H4 (cell line): ENCODE measurements at places on chromosomes 16 and 17. TPM values are rescaled to one million over a fixed set of nuclear protein-coding genes. Genes with fewer than 3 reads are reported as not detected.

GRCh38 chr16:68704232-68704867, 32.7 kb upstream of the CDH1 start:
- peak; percentile 82 for DNase-seq

- DNase-seq, result peak; percentile 86
Measured at GRCh38 chr17:75832164-75832651, 12.0 kb downstream of the UNC13D start.

GRCh38 chr16:86217001-86217890, 293.1 kb upstream of the FOXF1 start:
- no peak for DNase-seq

DNA sequence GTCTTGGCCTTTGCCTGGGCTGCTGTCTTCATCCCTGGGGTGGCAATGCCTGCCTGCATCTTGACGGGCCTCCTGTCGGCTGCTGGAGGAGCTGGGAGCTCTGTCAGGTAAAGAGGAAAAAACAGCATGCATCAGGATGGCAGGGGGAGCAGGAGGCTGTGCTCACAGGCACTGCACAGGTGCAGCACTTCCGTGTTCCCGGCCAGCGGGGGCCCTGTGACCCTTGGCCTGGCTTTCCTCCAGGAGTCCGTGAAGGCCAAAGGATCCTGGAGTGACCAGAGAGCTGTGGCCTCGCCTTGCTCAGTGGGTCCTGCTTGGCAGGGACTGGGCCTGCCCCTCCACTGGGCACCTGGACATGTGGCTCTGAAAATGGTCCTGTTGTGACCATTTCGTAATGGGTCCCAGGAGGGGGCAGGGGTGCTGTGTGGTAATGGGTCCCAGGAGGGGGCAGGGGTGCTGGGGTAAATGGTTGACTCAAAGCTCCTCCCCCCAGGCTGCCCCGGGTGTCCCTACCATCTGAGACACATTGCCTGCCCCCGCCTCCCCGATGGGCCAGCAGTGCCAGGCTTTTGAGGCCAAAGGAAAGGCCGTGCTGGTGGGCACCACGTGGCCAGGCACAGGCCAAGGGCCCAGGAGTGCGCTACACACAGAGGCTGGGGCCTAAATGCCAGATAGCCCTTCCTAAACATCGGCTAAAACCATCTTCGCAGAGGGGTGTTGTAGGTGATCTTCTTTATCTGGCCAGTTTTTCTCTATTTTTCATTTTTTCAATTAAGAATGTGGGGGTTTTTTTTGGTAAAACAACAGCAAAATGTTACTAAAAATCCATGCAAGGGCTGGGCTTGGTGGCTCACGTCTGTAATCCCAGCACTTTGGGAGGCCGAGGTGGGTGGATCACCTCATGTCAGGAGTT, 4.0 kb upstream of the FASN start:
- DNase-seq, result no peak

DNA sequence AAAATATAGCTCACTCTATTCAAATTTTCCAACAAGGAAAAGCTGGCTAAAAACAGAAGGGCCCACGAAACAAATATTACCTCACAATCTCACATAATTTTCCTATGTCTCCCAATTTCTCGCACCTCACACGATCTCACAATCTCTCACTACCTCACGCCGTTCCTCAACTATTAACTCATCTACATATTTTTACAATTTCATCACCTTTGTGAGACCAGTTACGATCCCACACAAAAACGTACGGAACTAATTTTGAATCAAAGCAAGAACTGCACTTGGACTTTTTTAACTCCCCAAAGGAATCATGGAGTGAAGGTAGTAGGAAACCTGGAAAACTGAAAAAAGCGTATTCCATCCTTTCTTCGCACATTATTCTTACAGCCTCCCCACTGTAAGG, 1.1 kb downstream of the CBX1 start:
- no peak for DNase-seq

DNA sequence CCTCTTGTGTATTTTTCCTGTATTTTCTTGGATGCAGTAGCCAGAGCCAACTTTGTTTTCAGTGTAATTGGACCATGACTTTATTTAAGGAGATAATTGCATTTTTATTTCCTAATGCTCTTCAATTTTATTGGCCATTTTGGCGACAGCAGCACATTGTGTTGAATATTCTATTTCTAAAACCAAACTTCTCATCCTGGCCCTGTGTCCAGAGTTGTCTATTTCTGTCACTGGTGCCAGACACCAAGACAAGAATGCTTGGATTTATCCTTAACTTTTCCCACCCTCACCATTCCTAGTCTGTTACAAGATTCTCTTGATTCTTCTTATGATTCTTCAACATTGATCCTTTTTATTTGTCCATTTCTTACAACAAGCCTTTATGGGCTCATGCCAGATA, 37.1 kb downstream of the ARHGAP44 start:
- DNase-seq, result no peak

DNA sequence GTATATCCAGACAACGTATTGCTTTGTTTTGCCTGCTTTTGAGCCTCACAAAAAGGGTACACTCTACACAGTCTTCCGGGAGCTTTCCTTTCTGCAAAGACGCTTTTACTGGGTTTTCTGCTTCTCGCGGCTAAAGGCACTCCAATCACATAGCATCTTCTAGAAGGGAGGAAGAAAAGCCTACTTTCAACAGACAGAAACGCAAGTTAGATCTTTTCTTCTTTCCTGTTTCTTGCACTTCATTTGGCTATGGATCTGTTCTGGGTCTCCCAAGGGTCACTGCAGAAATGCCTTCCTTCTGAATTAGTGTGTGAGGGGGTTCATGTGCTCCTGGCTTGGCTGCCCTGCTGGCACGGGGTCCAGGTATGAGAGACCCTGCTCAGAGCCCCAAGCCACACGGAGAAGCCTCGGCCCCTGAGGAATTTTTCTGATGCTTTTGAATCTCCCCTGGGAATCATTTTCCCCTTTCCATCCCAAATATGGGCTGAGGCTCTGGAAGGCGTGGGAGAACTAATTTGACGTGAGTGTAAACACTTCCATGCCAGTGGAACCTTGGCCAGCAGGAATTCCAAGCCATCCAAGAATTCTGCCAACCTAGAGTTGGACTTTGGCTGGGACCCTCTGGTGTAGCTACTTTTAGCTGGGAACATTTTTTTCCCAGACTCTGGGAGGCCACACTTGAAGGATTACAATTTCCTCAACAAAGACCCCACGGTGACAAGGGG, 49.6 kb upstream of the NKD1 start:
- DNase-seq, result no peak

DNA sequence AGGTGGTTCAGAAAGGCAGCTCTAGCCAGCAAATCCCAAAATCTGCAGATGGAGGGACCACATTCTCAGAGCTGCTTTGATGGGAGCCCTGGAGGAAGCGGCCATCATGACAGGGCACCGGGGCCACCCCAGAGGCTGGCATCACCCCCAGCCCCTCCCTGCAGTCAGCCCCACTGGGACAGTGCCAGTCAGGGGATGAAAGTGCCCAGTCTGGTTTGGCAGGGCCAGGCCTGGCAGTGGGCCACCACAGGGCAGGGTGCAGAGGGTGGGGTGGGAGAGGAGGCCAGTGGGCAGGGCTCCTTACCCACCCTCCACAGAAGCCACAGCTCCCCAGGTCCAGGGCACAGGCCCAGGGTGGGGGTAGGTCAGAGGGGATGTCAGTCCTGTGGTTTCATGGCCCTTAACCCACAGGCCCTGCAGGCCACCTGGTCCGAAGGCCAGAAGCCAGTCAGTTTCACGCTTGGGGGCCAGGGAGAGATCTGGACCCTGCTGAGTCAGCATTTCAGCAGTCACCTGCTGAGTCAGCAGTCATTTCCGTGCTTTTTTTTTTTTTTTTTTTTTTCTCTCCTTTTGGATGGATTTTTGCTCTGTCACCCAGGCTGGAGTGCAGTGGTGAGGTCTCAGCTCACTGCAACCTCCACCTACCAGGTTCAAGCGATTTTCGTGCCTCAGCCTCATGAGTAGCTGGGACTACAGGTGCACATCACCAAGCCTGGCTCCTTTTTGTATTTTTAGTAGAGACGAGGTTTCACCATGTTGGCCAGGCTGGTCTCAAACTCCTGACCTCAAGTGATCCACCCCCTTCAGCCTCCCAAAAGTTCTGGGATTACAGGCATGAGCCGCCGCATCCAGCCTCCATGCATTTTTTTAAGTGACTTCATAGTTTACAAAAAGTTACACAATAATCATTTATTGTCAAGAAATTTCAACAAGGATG, 10.4 kb downstream of the SLC25A10 start:
- peak; percentile 57 for DNase-seq

DNA sequence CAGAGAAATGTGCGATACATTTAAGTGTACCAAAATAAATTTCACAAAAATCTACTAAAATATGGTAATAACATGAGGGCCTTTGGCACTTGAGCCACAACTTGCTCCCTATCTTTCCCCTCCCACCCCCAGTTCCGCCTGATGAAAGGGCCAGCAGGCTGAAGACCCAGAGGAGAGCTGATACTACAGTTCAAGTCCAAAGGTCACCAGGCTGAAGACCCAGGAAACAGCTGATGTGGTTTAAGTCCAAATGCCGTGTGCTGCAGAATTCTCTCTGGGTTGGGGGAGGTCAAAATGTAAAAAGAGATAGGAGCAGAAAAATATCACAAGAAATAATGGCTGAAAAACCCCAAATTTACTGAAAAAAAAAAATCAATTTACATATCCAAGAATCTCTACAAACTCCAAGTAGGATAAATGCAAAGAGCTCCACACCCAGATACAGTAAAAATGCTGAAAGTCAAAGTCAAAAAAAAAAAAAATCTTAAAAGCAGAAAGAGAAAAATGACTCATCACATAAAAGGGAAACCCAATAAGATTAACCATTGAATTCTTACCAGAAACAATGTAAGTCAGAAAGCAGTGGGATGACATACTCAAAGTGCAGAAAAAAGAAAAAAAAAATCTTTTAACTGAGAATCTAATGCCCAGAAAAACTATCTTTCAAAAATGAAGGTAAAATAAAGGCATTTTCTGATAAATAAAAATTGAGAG, 452.1 kb upstream of the ASIC2 start:
- DNase-seq, result no peak

GRCh38 chr17:9386401-9386800, 189.2 kb downstream of the STX8 start:
- DNase-seq, result no peak

- DNase-seq, result peak; percentile 55
Measured at GRCh38 chr17:9050801-9051401, 29.6 kb downstream of the NTN1 start.

GRCh38 chr17:50961282-50962220, 95.4 kb upstream of the TOB1 start:
- DNase-seq, result no peak

- no peak for DNase-seq
Measured at GRCh38 chr16:1471569-1472194, 3.1 kb downstream of the CLCN7 start.

DNA sequence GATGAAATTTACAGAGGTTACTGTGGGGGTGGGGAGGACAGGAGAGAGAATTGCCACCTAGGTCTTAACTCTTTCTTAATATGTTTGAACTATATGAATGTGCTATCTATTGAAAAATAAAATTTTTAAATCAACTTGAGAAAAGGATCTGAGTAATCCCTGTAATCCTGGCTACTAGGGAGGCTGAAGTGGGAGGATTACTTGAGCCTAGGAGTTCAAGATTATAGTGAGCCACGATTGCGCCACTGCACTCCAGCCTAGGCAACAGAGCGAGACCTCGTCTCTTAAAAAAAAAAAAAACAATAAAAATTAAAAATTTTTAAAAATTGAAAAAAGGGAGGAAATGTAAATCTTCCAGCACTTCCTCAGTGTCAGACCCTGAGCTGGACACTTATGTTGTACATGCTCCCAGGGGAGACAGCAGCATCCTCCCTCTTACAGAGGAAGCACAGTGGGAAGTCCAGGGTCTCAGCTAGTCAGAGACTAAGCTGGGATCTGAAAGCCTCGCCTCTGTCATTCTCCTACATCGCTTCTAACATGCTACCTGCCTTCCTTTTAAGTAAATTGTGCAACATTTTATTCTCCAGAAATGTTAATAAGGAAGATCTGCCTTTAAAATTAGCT, 21.9 kb downstream of the PMM2 start:
- no peak for DNase-seq

- no peak for DNase-seq
Measured at GRCh38 chr16:85303354-85303883, 191.1 kb upstream of the CIBAR2 start.

DNA sequence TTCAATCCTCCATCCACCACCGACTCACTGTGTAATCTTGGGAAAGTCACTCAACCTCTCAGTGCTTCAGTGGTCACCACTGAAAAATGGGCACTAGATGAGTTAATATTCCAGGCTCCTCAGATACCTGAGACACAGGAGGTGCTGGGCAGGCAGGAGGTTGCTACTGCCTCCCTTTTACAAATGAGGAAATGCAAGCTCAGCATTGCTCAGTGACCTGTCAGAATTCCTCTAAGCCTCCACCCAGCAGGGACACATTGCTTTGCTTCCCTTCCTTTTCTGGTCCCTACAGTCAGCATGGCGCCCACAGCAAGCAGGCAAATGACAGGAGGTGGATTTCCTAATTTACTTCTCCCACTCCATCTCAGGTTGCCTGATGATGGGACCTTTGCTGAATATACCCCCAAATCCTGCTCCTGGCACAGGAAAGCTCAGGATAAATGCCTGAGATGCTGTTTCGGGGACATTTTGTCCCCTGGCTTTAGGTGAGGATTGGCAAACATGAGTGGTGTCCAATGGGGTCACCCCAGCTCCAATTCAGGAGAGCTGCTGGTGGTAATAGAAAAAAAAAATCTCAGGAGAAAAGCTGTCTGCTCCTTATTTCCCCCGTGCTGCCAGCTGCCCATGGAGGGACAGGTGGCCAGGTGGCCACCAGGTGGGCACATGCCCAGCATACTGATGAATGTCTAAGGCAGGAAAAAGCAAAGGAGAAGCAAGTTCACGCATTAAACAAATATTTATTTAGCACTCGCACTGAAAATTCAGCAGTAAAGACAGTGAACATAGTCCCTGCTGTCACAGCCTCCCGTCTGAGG, 5.0 kb upstream of the KRT13 start:
- DNase-seq, result no peak

Gene KRTAP2-2
- not detected in 2 replicates for total RNA-seq

Gene C17orf100
- 0.29 TPM in 1 of 2 replicates, not detected in the other for total RNA-seq

Gene NHERF2
- 33.1 and 33.7 TPM in 2 replicates for total RNA-seq

Gene PRKCB
- total RNA-seq, result under 0.01 TPM in 1 of 2 replicates, not detected in the other

Gene CDH13
- total RNA-seq, result 0.51 TPM in 1 of 2 replicates, not detected in the other

Gene KIFC3
- total RNA-seq, result 12.2 and 27.4 TPM in 2 replicates

Gene ABCC11
- 0.02 TPM in 1 of 2 replicates, not detected in the other for total RNA-seq

Gene SPNS3
- total RNA-seq, result 0.04 and 0.08 TPM in 2 replicates

Gene TBC1D3H
- not detected in 2 replicates for total RNA-seq

Gene NRN1L
- total RNA-seq, result not detected in 2 replicates

Gene ABCC6
- 1.6 and 3.1 TPM in 2 replicates for total RNA-seq
